Stimulated activated CD4-positive, alpha-beta T cell treated with anti-CD3 and anti-CD28 coated beads, Interleukin-15, amount 100 ng/mL, for 1 hour (primary cell): ENCODE measurements at places on chromosomes 16 and 17.

GRCh38 chr17:57368637-57369336, 112.5 kb downstream of the MSI2 start:
- no peak for DNase-seq

DNA sequence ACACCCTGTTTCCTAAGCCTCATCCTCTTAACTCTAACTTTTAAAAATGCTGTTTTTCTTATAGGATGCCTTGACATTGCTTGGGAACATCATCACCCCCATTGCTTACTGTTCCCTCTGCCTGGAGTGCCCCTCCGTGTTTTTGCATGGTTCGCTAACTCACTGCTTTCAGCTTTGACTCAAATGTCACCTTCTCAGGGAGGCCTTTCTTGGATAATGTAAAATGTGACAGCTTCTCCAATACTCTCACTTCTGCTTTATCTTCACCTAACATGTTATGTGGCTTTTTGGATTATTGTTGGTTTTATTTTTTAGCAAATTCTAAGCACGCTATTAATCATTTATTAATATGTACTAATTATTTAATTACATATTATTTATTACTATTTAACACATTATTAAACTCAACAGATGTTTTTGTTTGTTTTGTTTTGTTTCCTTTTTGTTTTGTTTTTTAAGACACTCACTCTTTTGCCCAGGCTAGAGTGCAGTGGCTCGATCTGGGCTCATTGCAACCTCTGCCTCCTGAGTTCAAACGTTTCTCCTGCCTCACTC, 3.8 kb downstream of the CRYM start:
- DNase-seq = no peak

DNA sequence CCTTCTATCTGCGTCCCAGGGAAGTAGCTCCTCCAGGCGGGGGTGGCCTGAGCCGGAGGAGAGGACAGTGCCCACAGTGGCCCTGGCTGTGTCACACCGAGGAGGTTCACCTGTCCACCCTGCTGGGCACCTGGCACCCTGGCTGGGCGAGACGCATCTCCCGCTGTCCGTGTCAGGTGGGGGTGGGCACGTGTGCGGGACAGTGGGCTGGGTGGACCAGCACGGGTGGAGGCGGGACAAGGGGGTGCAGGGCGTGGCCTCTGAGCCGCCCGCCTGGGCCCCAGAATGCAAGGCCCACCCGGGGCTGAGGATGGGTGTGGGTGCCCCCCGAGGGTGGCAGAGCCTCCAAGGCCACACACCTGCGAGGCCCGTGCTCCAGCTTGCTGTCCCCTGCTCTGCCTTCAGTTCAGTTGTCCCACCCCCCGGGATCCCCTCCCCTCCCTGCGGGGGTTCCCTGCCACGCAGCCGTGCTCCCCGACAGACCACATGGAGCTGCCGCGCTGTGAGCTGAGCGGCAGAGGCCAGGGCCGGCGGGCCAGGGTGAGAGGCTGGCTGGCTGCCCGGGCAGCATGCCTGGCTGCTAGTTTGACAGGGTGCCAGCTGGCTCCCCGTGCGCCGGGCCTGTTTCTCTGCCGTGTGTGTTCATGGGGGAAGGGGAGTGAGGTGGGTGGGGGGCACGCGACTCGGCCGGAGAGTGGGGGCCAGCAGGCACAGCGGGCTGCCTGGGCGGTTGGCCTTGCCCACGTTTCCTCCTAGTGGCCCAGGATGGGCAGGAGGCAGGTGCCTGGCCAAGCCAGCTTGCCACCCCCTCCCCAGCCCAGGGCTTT, 33.9 kb downstream of the BAHCC1 start:
- DNase-seq = no peak

DNA sequence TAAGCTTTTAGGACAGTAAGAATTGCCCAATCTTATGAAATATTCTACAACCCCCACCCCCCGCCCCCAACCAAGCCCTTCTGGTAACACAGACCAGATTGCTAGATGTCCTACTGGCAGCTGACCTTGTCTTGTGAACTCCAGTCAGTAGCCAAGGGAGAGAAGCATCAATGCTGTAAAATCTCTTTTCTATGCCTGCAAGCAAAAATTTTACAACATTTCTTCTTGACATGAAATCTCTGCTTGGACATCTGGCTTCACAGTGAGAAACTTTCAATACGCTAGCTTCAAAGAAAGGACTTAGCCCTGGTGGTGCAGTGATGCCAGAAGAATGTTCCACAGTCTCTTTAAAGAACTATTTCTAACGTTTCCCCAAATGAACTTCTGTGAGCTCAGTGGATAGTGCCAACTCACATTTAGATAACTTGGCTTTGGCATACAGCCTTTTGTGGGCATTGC, 169.3 kb upstream of the AXIN2 start:
- no peak for DNase-seq

GRCh38 chr16:30005341-30006094, 5.3 kb downstream of the DOC2A start:
- peak; percentile 24 for DNase-seq

GRCh38 chr17:53496356-53496755, 326.4 kb upstream of the KIF2B start:
- DNase-seq = no peak
